ENCODE measurements at places on chromosomes 16 and 17.

DNA sequence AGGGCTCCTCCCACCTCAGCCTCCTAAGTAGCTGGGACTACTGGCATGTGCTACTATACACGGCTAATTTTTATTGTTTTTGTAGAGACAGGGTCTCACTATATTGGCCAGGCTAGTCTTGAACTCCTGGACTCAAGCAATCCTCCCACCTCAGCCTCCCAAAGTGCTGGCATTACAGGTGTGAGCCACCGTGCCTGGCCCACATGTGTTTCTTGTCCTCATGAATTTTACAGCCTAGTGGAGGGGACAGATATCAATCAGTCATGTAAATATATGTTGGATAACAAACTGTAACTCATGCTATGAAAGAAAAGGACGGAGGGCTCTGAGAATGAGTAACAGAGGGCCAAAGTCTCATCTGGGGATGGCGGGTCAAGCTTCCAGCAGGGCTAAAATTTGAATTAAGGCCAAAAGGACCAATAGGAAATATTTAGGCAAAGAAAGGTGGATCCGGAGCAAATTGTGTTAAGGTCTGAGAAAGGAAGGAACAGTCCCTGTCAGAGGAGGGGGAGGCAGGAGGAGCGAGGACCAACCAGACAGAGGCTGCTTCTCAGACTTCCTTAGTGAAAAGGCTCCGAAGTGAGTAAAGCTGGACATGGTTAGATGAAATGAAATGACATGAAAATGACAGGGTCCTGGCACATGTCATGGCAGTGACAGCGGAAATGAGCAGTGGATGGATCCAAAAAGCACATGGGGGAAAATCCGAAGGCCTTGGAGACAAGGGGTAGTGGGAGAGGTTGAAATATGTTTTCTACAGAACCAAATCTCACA lies 3.8 kb downstream of the PDZD9 start:
- no peak for DNase-seq

DNA sequence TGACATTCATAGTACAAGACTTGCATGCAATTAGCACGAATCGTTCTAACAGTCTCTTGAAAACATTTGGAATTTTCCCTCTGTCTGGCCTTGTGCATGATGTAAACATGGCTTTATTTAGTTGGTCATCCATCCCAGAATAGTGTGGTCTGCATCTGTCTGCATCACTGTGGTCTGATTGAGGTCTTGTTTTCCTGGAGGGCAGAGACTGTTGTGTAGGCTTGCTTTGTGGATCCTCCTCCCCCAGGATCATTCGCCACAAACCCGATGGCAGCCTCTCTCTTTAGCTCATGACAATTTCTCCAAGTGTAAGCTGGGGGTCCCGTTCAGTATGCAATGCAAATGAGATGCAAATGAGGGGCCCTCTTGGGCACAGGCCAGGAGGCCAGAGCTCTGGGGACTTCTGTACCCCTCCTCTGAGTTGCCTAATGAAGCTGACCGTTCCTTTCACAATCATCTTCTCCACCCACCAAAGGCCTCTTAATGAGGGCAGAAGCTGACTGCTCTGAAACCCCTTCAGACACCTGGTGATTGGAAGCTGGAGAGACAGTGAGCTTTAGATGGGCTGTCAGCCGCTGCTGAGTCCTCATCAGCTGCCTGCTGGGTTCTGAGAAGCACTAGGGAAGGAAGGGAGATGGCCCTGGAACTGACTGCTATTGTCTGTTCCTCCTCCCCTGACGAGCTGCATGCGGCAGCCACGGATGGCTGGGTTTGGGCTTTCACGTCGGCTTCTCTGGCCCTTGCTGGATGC lies 201.2 kb upstream of the CACNG3 start:
- DNase-seq: no peak

- no peak for DNase-seq
These were observed 152.0 kb downstream of the KCNJ12 start for GRCh38 chr17:21528031-21528695.

- no peak for DNase-seq
These were observed 8.7 kb upstream of the BEAN1 start for GRCh38 chr16:66418165-66418962.

- DNase-seq: peak; percentile 73
These were observed 767 bp downstream of the ARSG start for GRCh38 chr17:68291836-68292688.

- no peak for DNase-seq
These were observed 2.1 kb downstream of the HERPUD1 start for GRCh38 chr16:56933828-56934598.

- DNase-seq: no peak
These were observed 88.9 kb downstream of the SDK2 start for GRCh38 chr17:73555199-73555960.

DNA sequence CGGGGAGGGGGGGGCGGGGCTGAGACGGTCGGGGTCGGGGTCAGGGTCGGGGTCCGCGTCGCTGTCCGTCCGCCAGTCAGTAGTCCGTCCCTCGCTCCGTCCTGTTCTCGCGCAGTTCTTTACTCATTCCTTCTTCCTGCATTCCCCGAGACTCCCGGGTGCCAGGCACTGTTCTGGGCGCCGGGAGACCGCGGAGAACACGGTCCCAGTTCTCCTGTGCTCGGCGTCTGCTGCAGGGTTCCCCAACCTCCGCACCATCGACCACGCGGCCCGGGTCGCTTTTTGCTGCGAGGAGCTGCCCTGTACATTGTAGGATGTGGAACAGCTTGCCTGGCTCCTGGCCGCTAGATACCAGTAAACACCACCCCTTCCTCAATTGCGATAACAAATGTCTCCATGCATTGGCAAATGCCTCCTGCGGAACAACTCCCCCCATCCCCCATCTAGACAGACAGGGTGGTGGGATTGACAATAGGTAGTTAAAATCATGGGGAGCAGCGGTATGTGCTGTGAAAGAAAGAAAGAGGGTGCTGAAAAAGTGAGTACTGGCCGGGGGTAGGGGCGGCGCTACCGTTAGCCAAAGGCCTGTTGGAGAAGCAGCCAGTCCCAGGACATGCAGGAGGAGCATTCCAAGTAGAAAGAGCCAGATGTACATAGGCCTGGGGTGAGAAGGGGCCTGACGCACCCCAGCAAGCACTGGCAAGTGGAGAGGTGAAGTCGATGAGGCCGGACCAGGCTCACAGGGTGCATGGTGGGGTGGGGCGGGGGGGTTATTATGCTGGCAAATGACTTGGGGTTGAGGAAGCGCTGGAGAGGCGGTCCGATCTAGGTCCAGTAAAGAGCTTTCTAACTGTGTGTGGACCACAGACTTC lies 631 bp downstream of the TRAF7 start:
- peak; percentile 16 for DNase-seq

- peak; percentile 55 for DNase-seq
These were observed 3.7 kb downstream of the TMC8 start for GRCh38 chr17:78133971-78134898.

GRCh38 chr17:7425756-7426155 lies 340 bp downstream of the SPEM2 start:
- DNase-seq: no peak
